ENCODE measurements at places on chromosomes 6 and 20. TPM values are rescaled to one million over a fixed set of nuclear protein-coding genes. Genes with fewer than 3 reads are reported as not detected.

The COL10A1 gene
- total RNA-seq = not detected

The RBM24 gene
- total RNA-seq = 263 TPM

The PNPLA1 gene
- not detected for total RNA-seq

The OVOL2 gene
- total RNA-seq = not detected

The HLA-DRA gene
- 57.4 TPM for total RNA-seq

The PRDM13 gene
- not detected for total RNA-seq

The ELOVL4 gene
- 0.16 TPM for total RNA-seq

The RPS6KA2 gene
- 86.7 TPM for total RNA-seq

The AIG1 gene
- total RNA-seq = 66.9 TPM

Data from heart left ventricle (tissue), 16 donors.